HS-5 (cell line): ENCODE measurements at places on chromosomes 12 and 14.

GRCh38 chr12:53346491-53346890 is 10.3 kb upstream of the SP7 start:
- DNase-seq = no peak

GRCh38 chr12:19624491-19624890 is 185.2 kb downstream of the AEBP2 start:
- no peak for DNase-seq

GRCh38 chr12:125189502-125189901 is 124.3 kb downstream of the AACS start:
- DNase-seq = no peak

DNA sequence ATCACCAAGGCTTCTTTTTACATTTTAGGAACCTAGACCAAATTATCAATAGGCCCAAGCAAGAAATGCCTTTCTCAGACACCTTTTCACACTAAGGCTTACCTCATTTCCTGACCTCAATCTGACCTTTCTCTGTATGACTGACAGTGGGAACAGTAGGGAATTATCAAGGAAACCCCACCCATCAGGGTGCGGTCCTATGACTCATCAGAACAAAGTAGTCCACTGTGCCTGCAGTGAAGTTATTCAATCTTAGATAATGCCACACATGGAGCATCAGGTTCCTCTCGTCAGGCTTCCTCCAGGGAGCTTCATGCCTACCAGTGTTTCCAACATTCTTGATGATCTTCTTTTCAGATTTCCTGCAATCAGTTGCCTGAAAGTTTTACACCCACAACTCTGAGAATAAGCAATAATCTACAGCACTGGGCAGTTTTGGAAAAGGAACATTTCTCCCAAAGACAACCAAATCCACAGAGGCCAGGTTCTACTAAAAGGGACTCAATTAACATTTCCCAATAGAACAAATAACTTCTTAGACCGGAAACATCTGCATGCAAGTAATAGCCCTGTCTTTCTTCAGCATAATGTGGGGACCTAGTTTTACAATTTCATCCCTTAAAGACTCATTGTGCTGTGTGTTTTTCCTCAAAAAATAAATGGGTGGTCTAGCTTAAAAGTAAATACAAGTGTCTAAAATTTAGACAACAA is 35.9 kb upstream of the TMTC2 start:
- peak; percentile 49 for DNase-seq

- no peak for DNase-seq
These were observed 85.4 kb downstream of the CHGA start for GRCh38 chr14:93008381-93008780.

DNA sequence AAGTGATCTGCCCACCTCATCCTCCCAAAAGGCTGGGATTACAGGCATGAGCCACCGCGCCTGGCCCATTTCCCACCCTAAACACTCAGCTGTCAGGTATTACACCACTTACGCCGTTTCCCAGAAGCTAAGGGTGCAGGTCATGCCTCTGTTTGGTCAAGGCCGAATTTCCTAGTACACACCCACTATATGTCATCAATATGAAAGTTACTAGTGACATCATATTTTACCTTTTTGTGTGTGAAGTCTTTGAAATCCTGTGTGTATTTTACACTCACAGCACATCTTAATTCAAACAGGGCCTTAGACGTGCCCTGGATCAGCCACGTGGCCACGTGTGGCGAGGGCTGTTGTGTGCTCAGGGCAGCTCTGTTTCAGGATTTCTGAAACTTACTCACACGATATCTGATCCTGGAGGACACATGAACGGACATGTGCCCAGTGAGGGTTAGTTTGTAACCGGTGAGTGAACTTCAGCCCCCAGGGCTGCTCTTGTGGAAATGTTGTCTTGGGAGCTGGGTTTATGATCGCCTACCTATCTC is 51.8 kb downstream of the GLT1D1 start:
- no peak for DNase-seq

- DNase-seq = no peak
These were observed 391.3 kb upstream of the FOXG1 start for GRCh38 chr14:28375295-28375694.

- DNase-seq = no peak
These were observed 13.7 kb downstream of the KRT72 start for GRCh38 chr12:52587563-52587962.

GRCh38 chr12:91273560-91273959 is 90.9 kb upstream of the DCN start:
- no peak for DNase-seq

- no peak for DNase-seq
These were observed 42.4 kb downstream of the RALGAPA1 start for GRCh38 chr14:35766700-35767082.

DNA sequence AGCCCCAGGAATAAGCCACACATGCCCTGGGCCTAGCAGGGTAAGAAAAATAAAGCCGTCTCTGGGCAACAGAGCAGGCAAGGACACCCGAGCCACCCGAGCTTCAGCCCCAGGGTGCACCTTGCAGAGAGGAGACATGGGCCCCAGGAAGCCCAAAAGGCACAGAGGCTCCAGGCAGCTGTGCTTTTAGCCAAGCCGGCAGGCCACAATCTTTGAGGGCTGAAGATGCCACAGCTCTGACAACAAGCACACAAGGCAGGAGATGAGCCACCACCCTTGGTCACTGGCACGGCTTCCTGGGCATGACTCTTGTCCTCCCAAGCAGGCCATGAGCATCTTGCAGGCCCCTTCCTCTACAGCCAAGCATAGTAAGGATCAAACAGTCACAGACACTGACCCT is 86.3 kb downstream of the ITPK1 start:
- no peak for DNase-seq

DNA sequence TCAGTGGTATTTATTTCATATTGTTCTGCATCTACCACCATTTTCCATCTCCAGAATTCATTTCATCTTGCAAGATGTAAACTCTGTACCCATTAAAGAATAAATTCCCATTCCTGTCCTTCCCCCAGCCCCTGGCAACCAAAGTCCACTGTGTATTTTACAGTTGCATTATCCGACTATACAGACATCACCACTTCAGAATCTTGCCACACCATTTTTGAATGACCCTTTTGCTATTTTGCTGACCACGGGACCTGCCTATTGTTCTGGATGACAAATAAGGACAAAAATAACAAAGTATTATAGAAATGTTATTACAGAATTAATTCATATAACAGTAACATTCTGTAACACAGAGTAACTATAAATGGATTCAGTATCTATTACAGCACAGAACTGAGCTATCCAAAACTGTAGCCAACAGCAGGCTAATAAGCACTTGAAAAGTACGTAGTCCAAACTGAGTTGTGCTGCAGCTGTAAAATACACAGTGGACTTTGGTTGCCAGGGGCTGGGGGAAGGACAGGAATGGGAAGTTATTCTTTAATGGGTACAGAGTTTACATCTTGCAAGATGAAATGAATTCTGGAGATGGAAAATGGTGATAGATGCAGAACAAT is 61.3 kb downstream of the CDK17 start:
- DNase-seq = no peak

DNA sequence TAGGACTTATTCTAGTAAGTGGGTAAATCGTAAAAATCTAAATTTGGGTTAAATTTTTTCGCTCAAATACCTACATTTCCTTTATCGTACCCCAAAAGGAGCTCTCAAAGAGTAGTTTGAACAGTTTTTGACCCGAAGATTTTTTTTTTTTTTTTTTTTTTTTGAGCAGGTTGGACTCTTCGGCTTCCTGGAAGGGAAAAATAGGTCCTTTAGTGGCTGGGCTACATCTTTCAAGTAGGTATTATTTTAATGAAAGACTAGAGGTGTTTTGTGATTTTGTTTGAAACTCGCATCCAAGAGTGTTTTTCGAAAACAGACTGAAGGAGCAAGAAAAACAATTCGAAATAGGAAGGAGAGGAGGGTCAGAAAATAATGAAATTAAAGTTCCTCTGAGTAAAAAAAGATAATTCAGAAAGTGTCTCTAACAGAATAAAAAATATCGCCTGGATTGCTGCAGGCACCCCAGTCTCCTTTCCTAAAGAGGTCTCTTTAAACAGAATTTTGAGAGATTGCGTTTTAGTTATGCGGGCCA is 6.0 kb downstream of the CDKN1B start:
- DNase-seq = no peak
